CD4-positive, alpha-beta T cell treated with Interleukin-17A for 4 hours (primary cell): ENCODE measurements at places on chromosomes 5 and 9.

- DNase-seq = no peak
These were observed 253.5 kb upstream of the ATP10B start for GRCh38 chr5:161105525-161105924.

DNA sequence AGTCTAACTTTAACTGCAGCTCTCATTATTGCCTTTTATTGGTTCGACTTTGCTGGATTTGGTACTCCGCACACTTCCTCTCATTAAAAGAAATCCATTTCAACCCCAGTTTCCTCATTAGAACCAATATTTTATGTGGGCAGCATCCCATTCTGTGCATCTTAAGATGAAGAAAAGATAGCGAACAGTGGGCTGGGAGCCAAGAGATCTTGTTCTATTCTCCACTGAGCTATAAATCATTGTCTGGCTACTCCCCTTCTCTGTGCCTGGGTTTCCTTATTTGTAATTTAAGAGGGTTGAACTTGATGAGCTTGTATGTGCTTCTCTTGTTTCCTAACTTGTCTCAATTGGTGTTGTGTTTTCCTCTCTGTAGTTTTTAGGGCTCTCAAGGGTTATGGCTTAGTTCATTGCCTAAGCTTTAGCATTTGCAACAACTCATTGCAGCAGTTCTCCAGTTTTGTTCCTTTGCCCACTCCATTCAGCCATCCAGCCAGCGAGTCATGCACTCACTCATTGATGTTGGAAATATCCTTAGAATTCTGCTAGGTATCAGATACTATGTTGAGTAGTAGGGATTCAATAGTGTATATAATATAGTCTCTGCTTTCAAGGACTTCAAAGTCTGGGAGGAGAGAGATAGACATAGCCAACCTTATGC, 273.3 kb upstream of the TNC start:
- DNase-seq = no peak

- DNase-seq = no peak
These were observed 201.8 kb downstream of the FOXD4L6 start for GRCh38 chr9:40926404-40927259.

GRCh38 chr5:92574023-92574422, 1007.0 kb downstream of the NR2F1-AS1 start:
- no peak for DNase-seq

DNA sequence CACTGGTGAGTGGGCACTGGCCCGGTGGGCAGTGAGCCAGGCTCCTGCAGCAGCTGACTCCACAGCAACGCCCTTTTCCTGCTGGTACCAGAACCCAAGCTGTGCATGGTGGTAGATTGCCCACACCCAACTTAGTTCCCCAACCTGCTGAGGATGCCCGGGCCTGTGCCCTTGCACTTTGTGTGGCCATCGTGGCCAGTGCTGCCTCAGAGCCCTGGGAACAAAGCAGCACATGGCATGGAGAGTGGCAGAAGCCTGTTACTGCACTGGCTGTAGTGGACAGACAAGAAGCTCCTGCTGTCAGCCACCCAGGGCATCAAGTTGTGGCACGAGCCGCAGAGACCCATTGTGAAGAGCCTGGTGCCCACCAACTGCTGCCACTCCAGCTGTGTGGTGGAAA, 612.9 kb downstream of the DNAH5 start:
- no peak for DNase-seq

DNA sequence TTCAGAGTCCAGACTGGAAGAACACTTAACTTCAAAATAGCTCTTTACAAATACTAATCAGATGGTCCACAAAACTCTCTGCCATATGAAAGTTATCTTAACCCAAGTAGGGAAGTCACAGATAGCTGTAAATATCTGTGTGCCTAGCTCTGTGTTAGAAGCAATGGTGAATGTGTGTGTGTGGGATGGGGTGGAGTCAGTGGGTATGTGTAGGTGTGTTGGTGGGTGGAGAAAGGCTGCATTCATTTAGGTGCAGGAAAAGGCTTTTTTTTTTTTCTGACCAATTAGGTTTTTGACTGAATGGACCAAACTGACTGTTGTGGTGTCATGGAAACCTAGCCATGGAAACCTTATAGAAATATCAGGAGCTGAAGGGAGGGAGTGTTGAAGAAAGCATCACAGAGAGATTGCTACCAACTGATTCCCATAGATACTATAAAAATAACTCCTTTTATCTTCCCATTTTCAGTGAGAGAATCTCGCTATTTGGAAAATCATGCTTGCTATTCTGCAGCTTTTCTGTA, 156.2 kb upstream of the NR3C1 start:
- DNase-seq = no peak

DNA sequence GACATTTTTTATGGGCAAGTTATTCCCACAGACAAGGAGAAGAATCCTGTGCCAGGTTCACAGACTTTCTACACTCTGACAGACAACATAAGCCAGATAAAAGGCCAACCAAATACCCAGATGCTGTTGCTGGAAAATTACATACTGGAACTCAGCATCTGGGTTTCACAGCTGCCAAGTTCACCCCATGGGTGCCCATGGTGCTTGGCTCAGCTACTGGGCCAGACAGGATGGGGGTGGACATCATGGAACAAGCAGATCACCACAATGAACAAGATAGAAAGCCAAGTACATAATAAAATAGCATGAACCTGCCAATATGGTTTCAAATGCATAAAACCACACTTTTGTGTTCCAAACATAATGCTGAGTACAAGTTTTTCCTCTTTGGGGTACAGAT, 999.8 kb downstream of the NR2F1-AS1 start:
- DNase-seq = no peak

- no peak for DNase-seq
These were observed 42.3 kb upstream of the MCTP1 start for GRCh38 chr5:95327211-95327610.

- DNase-seq = peak; percentile 47
These were observed at the start of gene TOR4A for GRCh38 chr9:137277329-137278041. TOR4A (plus strand) TSS chr9:137277726; CDS start chr9:137278690, 964 bp downstream.

- DNase-seq = no peak
These were observed 121.2 kb upstream of the IRX2 start for GRCh38 chr5:2872676-2873075.

- no peak for DNase-seq
These were observed 204.9 kb downstream of the CHSY3 start for GRCh38 chr5:130109152-130109551.

- DNase-seq = no peak
These were observed 597.8 kb downstream of the EFNA5 start for GRCh38 chr5:107072967-107073366.

GRCh38 chr5:173237143-173237874, 2.3 kb upstream of the NKX2-5 start:
- DNase-seq = no peak

GRCh38 chr5:74272024-74272775, 368.3 kb downstream of the ENC1 start:
- no peak for DNase-seq

DNA sequence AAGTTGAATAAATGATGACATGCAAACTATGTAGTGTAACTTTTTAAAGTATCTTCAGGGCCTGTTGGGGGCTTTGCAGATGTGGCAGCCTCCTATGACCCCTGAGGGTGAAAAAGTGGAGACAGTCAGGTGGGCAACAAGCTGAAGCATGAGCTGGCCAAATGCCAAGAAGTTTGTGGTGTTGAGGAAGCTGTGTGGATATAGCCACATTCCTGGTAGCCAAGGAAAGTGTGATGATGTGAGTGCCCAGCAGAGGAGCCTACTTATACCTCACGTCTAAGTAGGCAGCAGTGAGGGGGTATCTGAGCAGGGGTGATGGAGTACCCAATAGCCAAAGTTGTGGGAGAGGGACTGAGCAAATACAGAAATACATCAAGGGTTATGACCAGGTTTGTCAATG, 621.2 kb upstream of the CDH6 start:
- no peak for DNase-seq

DNA sequence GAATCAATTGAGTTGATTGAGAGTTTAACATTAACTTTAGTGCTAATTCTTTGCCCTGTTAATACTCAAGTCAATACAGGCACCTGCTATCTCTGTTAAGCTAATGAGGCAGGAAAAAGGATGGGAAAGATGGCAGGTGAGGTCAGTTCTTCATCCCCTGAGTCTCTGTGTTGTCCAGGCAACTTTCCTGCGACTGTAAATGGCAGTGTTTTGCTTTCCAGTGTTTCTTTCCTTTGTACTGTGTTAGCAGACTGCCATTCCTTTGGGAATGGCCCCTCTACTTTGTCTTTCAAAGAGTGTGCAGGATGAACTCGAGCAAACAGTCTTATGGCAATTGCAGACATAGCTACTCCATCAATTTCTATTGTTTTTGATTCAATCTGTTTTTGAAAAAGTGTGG, 202.2 kb upstream of the VLDLR start:
- DNase-seq = no peak

DNA sequence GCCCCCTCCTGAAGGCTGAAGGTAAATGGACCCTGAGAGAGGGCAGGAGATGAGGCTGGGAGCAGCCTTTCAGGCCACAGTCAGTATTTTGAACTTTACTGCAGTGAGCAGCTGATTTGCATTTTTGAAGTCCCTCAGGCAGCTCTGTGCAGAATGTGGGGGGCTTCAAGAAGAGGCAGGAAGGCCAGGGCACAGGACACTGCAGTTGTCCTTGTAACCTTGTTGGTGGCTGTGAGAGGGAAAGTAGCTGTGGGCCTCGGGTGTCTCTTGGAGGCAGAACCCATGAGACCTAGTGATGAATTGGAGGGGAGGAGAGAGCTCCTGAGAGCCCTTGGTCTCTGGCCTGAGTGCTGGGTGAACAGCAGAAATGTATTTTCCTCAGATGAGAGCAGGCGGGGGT, 2.6 kb downstream of the CCDC180 start:
- DNase-seq = no peak

GRCh38 chr5:167764641-167765289, 526.7 kb upstream of the WWC1 start:
- DNase-seq = no peak

DNA sequence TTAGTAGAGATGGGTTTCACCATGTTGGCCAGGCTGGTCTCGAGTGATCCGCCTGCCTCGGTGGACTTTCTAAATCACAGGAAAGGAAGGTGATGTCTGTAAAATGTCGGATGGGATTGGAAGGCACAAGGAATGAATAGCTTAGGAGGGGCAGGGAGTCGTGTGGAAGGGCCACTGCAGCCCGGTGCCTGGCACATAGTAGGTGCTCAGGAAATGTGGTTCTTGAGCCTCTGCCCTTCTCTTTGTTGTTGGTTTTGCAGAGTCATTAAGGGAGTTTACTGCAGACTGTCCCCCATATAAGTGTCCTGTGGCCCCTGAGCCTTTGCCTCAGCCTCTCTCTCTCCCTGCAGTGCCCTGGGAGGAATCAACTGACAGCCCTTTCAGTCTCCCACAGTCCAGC, 11.8 kb downstream of the NEK6 start:
- DNase-seq = no peak

DNA sequence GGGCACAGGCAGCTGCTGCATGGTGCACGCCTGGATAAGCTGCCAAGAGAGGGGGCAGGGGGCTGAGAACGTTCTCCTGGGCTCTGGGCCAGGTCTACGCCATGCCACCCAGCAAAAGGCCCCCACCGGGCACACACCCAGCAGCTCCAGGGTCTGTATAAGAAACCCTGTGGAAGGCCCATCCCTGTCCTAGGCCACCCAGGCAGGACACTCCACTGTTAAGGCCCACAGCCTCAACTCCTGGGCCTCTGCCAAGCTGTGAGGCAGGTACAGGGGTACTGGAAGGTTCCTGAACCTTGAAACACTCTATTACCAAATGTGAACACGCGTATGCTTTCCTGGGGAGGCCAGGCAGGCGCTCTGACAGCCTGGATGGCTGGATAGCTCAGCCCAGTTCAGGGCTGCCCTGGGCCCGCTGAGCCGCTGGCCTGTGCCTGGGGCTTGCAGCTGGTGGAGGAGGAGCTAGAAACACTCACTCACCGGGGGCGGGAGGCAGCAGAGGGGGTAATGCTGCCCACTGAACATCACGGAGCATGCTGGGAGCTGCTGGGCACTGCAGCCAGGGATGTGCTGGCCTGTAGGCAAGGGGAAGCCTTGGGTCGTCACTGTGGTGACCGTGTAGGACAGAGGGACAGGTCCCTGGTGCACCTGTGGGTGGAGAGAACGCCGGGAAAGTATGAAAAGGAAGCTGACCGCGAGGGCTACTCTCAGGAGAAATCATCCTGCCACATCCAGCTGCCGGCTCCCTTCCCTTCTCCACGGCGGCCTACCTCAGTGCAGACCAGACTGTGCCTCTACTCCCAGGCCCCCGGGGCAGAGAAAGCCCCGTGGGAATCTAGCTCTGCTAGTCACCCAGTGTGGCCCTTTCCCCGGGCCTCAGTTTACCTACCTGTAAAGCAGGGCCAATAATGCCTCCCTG, 6.0 kb downstream of the RNF44 start:
- DNase-seq = peak; percentile 33
